ENCODE measurements at places on chromosomes 5 and 9.

DNA sequence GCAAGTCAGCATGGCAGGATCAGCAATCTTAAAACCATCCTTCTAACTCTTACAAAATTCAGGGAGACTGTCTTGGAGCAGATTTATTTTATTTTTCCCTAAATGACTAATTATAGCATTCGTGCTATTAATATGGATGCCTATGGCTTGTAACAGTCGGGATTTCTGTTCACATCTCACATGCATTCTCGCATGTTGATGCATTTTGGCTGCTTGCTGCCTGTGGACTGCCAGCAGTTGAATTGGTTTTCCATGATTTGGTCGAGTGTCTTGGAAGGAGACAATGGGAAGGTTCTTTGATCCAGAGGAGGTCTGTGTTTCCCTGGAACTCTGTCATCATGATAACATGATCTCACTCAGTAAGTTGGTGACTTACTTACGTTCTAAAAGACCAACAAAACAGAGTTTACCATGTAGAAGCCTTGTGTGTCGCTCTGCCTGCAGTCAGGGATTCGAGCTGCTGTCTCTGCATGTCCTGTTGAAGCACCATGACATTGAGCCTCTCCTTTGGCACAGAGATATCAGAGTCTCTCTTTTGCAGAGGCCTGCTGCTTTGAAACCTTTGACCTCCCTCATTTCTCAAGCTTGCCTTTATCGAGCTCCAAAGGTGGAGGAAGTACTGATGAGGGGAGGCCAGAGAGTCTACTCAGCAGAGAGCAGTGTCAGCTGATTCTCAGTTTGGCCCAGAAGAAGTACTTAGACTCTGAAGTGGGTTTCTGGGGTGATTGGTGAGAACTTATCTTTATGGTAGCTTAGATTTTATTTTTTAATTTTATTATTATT lies 82.4 kb downstream of the ARHGAP26 start:
- no peak for DNase-seq

DNA sequence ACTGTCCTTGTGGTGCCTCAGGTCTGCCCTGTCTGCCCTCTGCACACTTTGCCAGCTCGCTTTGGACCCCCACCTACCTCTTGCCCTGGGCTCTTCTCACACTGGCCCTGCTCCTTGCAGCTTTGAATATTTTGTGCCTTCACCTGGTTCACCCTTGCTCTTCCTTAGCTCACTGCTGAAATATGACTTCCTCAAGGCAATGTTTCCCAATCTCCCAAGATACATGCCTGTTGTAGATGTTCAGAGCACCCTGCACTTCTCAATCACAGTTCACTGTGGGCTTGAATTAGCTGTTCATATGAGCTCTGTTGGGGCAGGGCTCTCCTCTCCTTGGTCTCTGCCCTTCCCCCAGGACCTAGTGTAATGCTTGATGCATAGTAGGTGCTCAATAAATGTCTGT lies 8.0 kb downstream of the AFAP1L1 start:
- DNase-seq: no peak

DNA sequence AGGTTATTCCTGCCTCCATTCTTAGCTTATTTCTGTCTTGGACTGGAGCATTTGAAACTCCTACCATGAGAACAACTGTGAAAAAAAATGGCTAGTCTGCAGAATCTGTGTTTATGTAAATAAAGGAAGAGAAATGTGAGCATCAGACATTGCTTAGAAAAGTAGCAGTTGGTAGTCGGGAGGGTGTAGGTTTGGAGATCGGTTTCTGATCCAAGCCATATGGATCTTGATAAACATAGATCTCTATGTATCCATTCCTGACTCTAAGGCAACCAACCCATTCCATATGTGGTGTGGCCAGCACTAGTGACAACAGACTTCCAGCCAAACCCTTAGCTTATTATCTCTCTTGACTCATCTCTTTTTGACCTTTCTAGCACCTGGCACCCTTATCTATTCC lies 127.1 kb downstream of the NMUR2 start:
- DNase-seq: no peak

DNA sequence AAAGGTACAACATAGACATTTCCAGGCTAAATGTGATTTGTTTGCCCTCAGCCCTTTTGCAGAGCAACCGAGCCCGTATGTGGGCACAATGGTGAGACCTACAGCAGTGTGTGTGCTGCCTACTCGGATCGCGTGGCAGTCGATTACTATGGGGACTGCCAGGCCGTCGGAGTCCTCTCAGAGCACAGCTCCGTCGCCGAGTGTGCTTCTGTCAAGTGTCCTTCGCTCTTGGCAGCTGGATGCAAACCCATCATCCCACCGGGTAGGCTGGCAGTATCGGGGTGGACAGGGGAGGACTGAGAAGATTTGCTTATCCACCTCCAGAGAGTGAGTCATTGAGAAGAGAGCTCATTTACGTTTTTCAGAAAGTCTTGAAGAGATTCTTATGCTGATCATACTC lies 17.8 kb upstream of the GLIPR2 start:
- no peak for DNase-seq

GRCh38 chr9:118652912-118653311 lies 716.3 kb downstream of the BRINP1 start:
- no peak for DNase-seq

Data from activated T-cell treated with anti-CD3 and anti-CD28 coated beads, Interleukin-2, amount 50 U/mL, for 48 hours (primary cell).